Neural cell (in vitro differentiated cells): ENCODE measurements at places on chromosomes 12 and 14. TPM values are rescaled to one million over a fixed set of nuclear protein-coding genes. Genes with fewer than 3 reads are reported as not detected.

Gene KRT3
- not detected in 2 replicates for polyA plus RNA-seq

Gene DDX24
- polyA plus RNA-seq: 158 and 177 TPM in 2 replicates

Gene CSRP2
- 67.2 and 71.4 TPM in 2 replicates for polyA plus RNA-seq

Gene PIWIL1
- not detected in 2 replicates for polyA plus RNA-seq

Gene ZCCHC8
- 38.3 and 41.5 TPM in 2 replicates for polyA plus RNA-seq

Gene LAG3
- 1.4 and 2.0 TPM in 2 replicates for polyA plus RNA-seq

Gene KRT72
- not detected in 2 replicates for polyA plus RNA-seq

Gene INSM2
- polyA plus RNA-seq: 0.98 and 2.4 TPM in 2 replicates

Gene SOAT2
- polyA plus RNA-seq: not detected in 2 replicates

Gene IL25
- not detected in 2 replicates for polyA plus RNA-seq

Gene SDR9C7
- polyA plus RNA-seq: 0.63 TPM in 1 of 2 replicates, not detected in the other

Gene IRAK3
- polyA plus RNA-seq: 0.31 and 0.70 TPM in 2 replicates

Gene LYZ
- 0.20 TPM in 1 of 2 replicates, not detected in the other for polyA plus RNA-seq

Gene TBPL2
- polyA plus RNA-seq: not detected in 2 replicates

Gene PTGER2
- polyA plus RNA-seq: not detected in 2 replicates

Gene MGAT4C
- 20.7 and 25.4 TPM in 2 replicates for polyA plus RNA-seq

Gene BIN2
- polyA plus RNA-seq: not detected in 2 replicates

Gene TMPO
- polyA plus RNA-seq: 133 and 143 TPM in 2 replicates

Gene KRT6C
- not detected in 2 replicates for polyA plus RNA-seq

Gene EXOC5
- 127 and 138 TPM in 2 replicates for polyA plus RNA-seq

Gene CRACR2A
- polyA plus RNA-seq: 0.58 and 2.1 TPM in 2 replicates

Gene IL31
- not detected in 2 replicates for polyA plus RNA-seq
